ENCODE measurements at places on chromosomes 11 and 22.
A peak's percentile ranks its signal among the peaks of the same experiment; 100 is the strongest.

DNA sequence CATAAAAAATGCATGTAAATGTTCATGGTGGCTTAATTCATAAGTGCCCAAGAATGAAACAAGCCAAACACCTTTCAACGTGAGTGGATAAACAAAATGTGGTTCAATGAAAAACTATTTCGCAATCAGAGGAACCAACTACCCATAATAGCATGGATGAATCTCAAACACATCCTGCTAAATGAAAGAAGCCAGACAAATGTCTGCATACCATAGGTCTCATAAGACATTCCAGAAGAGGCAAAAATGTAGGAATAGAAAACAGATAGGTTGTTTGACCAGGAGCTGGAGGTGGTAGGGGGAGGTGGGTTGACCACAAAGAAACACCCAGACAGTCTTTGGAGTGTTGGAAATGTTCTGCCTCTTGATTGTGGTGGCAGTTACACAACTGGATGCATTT, 13.2 kb upstream of the OSBPL5 start:
- DNase-seq: no peak

DNA sequence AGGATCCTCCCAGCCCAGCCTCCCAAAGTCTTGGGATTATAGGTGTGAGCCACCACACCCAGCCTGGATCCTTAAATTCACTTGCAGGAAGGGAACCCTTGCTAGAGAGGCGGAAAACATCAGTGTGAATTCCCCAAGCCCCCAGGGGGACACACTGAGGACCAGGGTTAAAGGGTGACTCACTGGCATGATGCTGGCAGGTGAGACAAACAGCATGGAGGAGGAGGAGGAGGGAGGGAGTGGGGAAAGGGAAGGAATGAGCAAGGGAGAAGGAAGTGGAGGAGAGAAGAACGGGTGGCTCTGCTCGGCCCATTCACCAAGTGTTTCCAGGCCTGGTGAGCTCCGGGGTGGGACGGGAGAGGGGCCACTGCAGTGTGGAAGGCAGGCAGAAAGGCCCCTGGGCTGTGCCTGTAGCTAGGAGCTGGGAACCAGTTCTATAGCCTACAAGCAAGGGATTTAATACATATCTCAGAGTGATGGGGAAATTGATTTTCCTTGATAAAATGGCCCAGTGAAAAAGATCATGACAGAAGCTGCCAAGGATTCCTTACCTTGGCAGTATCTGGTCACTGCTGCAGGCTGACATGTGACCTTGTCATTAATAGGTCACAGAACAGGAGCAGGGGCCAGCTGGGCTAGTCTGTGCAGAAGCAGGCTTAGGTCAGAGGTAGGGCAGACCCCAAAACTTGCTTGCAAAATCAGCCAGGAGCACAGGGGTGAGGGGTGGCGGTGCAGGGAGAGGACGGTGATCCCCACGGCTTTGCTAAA, 370.2 kb downstream of the SHANK2 start:
- DNase-seq: no peak

GRCh38 chr22:42770941-42771647, 50.4 kb upstream of the A4GALT start:
- no peak for DNase-seq

- peak; percentile 76 for DNase-seq
These were observed 67.3 kb downstream of the HIPK3 start for GRCh38 chr11:33324302-33324985.

DNA sequence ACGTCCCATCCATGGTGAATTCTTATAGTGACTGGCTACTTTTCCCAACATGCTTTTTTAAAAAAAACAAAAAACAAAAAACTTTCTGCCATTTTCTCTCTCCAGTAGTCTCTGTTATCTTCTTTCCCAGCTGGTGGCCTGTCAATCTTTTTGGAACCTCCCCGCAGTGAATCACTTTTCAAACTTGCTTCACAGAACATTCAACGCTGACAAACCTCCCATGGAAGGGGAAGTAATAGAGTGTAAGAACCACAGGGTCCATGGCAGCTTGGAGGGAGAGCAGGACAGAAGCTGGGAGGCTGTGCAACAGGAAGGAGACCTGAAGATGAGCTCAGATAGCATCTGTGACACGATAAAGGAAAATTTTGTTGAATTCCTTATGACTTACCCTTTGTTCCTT, 9.8 kb upstream of the CECR2 start:
- no peak for DNase-seq

DNA sequence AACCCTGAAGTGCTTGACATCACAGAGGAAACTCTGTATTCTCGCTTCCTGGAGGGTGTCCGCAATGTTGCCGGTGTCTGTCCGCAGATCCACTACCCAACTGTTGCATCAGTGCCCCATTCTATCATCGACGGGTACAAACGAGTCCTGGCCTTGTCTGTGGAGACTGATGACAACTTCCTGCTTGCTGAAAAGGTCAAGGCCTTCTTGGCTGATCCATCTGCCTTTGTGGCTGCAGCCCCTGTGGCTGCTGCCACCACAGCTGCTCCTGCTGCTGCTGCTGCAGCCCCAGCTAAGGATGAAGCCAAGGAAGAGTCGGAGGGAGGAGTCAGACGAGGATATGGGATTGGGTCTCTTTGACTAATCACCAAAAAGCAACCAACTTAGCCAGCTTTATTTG, 42.9 kb upstream of the DAGLA start:
- DNase-seq: no peak

DNA sequence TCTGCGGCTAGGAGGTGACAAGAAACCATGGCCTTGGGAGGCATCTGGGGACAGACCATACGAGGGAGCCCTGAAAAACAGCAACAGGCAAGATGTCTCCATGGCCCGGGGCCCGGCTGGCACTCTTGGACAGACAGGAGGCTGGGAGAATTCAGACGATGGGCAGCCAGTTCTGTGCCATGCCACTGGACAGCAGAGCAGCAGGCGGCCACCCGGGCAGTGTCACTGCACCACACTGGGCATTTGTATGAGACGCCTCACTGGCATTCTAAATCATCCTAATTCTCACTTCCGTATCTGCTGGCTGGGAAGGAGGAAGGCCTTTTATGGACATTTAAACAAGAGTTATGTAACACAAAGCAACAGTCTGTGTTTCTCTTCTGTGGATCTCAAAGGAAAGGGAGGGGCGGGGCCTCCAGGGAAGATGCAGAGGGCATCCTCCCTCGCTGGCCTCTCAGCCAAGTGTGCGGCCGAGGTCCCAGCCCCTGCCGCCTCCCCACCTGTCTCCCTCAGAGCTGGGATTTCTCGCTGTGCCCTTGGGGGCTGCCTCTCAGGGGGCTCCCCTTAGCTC, 350.3 kb downstream of the SHANK2 start:
- no peak for DNase-seq

DNA sequence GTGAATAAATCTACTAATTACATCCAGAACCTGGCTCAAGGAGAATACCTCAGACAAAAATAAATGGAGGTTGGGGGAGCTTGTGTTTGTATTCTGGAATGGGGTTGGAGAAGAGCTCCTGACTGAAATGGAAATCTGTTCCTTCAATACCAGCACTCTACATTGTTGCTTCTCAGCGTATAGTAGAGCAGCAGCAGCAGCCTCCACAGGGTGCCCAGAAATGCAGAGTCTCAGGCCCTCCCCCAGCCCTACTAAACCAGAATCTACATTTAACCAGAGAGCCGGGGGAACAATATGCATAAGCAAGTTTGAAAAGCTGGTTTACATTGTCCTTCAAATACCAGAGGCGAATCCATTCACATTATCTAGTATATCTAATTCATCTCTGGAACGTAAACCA, 474.8 kb downstream of the NTM start:
- no peak for DNase-seq

DNA sequence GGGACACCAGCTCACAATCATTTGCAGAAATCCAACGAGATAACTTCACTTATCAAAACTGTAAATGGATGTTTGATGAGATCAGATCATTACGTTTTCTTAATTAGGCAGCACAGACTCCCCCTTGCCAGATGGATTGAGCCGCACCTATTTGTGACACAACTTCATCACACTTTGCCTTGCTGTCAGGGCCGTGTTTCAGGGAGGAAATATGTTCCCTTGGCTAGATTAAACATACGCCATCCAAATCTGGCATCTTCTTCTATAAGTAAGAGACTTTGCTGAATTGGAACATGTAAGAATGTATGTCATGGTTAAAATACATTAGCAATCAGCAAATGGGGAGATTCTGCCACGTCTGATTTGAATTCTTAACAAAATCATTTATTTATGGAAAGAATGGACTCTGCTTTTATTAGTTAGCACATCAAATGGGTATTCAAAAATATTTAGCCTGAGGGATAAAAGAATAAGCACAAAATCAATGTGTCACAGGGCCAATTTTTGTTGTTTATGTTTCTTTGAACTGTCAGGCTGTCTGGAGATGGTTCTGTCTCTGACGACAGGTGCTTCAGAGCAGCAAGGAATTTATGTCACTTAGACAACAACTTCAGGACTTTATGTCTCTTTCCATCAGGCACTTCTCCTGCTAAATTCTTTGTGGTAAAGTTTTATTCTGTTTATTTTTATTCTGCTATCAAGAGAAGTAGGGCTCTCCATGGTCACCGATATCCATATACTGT, 326.1 kb upstream of the NCAM1 start:
- DNase-seq: peak; percentile 48

GRCh38 chr11:68448604-68449011, 11.9 kb upstream of the PPP6R3 start:
- no peak for DNase-seq

DNA sequence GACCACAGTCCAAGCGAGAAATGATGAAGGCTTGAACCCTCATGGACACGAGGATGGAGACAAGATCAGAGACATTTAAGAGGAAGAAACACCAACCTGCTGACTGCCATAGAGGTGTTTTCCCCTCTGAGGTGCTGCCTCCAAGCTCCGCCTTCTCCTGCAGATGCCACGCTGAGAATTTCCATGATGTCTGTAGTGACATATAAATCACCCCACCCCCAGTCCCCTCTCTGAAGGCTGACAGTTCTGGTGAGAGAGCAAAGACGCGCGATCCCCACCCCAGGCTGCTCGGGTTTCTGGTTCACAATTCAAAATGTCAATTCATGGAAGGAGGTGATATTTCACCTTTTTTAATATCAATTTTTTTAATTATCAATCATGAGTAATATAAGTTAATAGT, 28.2 kb downstream of the LRRC32 start:
- no peak for DNase-seq

DNA sequence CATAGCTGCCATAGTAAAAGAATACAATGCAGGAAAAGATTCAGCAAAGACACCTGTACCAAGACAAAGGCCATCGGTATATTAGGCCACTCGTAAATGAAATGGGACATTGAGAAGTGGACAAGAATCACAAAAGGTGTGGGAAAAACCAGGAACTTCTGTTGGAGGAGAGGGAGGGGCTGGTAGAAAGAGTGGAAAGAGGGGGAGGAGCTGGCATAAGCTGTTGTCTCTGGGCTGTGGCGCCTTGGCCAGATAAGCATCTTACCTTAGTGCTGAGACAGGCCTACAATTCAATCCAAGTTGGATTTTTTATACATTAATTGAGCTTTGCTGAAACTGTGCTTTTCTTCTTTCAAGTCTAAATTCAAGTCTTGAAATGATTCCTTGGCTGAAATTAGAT, 37.1 kb downstream of the ZNF202 start:
- DNase-seq: no peak
